GM12878 (cell line): ENCODE measurements at places on chromosomes 6 and 20. TPM values are rescaled to one million over a fixed set of nuclear protein-coding genes. Genes with fewer than 3 reads are reported as not detected.

DNA sequence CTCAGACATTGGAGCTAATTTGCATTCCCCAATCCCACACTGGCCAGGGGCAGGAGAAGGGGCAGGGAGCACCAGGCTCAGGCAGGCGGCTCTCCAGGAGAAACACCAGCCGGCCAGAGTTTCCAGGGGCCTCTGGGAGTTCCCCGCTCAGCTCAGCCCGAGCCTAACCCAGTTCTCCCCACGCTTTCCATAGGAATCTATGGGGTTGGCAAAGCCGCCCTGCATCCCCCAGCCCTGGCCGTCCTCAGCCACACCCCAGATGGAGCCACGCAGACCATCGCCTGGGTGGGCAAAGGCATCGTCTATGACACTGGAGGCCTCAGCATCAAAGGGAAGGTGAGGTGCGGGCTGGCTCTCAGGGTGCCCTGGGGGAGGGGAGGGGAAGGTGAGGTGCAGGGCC is 8.2 kb downstream of the NPEPL1 start:
- no peak for DNase-seq

GRCh38 chr6:14781772-14782525 is 463.9 kb upstream of the JARID2 start:
- DNase-seq, result no peak

The TNFRSF6B gene
- total RNA-seq, result not detected in 2 replicates

DNA sequence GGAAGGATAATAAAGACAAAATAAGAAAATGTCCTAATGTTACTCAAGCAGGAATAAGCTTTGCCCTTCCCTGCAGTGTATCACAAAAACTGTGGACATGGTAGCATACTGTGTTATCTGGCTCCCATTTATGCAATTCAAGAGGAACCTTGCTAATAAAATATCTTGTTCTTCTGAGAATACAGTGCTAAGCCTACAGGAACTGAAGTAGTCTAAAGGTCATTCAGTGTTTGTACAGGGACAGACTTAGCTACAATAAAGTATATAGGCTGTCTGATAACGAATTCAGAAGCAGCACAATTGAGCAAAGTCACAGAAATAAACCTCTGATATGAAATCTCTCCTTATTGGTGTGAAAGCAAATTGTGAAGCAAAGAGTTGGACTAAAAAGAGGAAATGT is 59.6 kb upstream of the SDHAF4 start:
- no peak for DNase-seq

DNA sequence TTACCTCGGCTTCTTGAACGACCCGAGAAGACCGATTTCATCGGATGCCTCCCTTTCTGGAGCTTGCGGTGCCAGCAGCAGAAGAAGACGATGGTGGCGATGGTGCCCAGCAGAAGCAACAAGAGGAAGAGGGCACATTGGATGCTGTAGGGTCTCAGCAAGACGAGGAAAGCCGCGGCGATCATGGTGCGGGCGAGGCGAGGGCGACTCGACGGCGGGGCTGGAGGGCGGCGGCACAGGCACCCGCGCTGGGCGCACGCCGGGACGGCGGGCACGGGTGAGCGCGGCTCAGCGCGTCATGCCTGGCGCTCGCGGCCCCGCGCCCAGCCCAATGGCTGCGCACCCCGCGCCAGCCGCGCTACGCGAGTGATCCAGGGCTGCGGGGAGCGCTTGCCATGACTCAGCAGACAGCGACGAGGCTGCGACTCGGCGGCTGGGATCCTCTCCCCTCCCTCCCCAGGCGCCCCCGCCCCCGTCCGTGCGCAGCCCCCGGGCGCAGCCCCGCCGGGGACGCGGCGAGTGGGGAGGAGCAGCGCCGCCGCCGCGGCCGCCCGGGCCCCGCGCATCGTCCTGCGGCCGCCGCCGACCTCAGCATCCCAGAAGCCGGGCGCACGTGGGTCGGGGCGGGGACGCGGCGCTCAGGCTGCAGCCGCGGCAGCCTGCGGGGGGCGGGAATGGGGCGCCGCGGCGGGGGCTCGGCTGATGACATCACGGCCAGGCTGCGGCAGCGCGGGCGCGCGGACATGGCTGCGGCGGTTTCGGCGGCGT is at the start of gene BEND6:
Gene BEND6, plus strand, starts transcription at position 705 of the 768 bp plus-strand sequence. CDS start 26,704 bp downstream, outside the sequence.
- no peak for DNase-seq

The ATP9A gene
- total RNA-seq, result 0.31 and 0.37 TPM in 2 replicates

DNA sequence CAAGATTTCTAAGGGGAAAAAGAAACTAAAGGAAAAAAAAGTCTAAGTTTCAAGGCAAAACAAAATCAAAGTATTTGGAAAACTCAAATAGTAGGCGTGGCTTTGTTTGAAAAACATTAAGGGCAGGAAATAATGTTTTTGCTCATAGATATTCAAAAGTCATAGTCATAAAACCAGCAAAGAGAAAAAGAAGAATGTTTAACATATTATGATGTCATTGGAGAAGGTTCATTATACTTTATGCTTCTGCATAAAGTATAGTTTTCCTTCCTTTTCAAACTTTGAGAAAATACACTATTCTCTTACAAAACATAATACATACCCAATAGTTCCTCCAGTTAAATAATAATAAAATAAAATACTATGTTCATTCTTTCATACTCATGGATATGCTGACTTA is 13.7 kb downstream of the USP49 start:
- no peak for DNase-seq
